Body of pancreas (tissue), 4 donors: ENCODE measurements at places on chromosomes 3 and 15. TPM values are rescaled to one million over a fixed set of nuclear protein-coding genes. Genes with fewer than 3 reads are reported as not detected.

MORF4L1 gene
- total RNA-seq = 152 TPM

C3orf38 gene
- 10.6 TPM for total RNA-seq

GPR87 gene
- not detected for total RNA-seq

SSUH2 gene
- 0.26 TPM for total RNA-seq

EOMES gene
- total RNA-seq = not detected

MNS1 gene
- 4.0 TPM for total RNA-seq

SIDT1 gene
- 1.6 TPM for total RNA-seq

CDC25A gene
- total RNA-seq = not detected

SEMA3F gene
- 25.4 TPM for total RNA-seq

KLHL40 gene
- total RNA-seq = not detected

DISP2 gene
- under 0.01 TPM for total RNA-seq

MUC4 gene
- total RNA-seq = not detected

PPP1R14D gene
- total RNA-seq = not detected

RTP1 gene
- total RNA-seq = not detected

FNDC3B gene
- total RNA-seq = 64.3 TPM

DZIP1L gene
- total RNA-seq = 70.2 TPM

BHLHE40 gene
- total RNA-seq = 28.5 TPM

GOLGA6B gene
- total RNA-seq = not detected

RASL12 gene
- 4.6 TPM for total RNA-seq

CTXND1 gene
- 1.0 TPM for total RNA-seq

KNG1 gene
- not detected for total RNA-seq

INAFM2 gene
- 22.4 TPM for total RNA-seq

SNTN gene
- 1.0 TPM for total RNA-seq

CHP1 gene
- 87.9 TPM for total RNA-seq

RETNLB gene
- total RNA-seq = not detected

PP2D1 gene
- not detected for total RNA-seq

ACAN gene
- 1.6 TPM for total RNA-seq

RPL14 gene
- total RNA-seq = 176 TPM

VEPH1 gene
- 15.0 TPM for total RNA-seq

GP5 gene
- not detected for total RNA-seq

CD47 gene
- total RNA-seq = 34.3 TPM

EFHB gene
- not detected for total RNA-seq

NOX5 gene
- total RNA-seq = 0.26 TPM

OCA2 gene
- not detected for total RNA-seq

CFAP92 gene
- total RNA-seq = not detected

PPM1L gene
- total RNA-seq = 7.6 TPM

FSIP1 gene
- total RNA-seq = 0.33 TPM

STAB1 gene
- 55.3 TPM for total RNA-seq

SPINK8 gene
- total RNA-seq = not detected

PLOD2 gene
- total RNA-seq = 24.4 TPM

GMNC gene
- total RNA-seq = 1.3 TPM

EXD1 gene
- total RNA-seq = not detected

SNX33 gene
- total RNA-seq = 21.8 TPM

CHMP2B gene
- 33.3 TPM for total RNA-seq

MKRN3 gene
- not detected for total RNA-seq

CADM2 gene
- total RNA-seq = 0.26 TPM

ANKRD63 gene
- total RNA-seq = not detected

DUOXA2 gene
- total RNA-seq = not detected

TGM4 gene
- not detected for total RNA-seq

PRR23A gene
- total RNA-seq = not detected

ACAP2 gene
- 25.9 TPM for total RNA-seq

ZIC1 gene
- not detected for total RNA-seq

TNFSF10 gene
- total RNA-seq = 40.9 TPM

GLDN gene
- 5.6 TPM for total RNA-seq
